ENCODE measurements at places on chromosomes 5 and 9. TPM values are rescaled to one million over a fixed set of nuclear protein-coding genes. Genes with fewer than 3 reads are reported as not detected.

DNA sequence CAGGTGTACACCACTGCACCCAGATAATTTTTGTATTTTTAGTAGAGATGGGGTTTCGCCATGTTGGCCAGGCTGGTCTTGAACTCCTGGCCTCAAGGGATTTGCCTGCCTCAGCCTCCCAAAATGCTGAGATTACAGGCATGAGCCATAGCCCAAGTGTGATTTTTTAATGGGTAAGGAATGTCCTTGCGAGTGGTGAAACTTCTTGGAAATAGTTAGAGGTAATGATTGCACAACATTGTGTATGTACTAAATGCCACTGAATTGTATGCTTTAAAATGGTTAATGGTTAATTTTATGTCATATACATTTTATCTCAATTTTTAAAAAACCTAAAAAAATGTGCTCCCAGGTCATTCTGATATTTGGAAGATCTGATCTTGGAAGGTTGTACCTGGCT, 59.9 kb upstream of the IL6ST start:
- no peaks in the 10 kb centered on the region for H3K36me3 ChIP-seq
- no peak for DNase-seq
- H3K4me1 ChIP-seq, result peaks cover 76% of the 10 kb centered on the region

DNA sequence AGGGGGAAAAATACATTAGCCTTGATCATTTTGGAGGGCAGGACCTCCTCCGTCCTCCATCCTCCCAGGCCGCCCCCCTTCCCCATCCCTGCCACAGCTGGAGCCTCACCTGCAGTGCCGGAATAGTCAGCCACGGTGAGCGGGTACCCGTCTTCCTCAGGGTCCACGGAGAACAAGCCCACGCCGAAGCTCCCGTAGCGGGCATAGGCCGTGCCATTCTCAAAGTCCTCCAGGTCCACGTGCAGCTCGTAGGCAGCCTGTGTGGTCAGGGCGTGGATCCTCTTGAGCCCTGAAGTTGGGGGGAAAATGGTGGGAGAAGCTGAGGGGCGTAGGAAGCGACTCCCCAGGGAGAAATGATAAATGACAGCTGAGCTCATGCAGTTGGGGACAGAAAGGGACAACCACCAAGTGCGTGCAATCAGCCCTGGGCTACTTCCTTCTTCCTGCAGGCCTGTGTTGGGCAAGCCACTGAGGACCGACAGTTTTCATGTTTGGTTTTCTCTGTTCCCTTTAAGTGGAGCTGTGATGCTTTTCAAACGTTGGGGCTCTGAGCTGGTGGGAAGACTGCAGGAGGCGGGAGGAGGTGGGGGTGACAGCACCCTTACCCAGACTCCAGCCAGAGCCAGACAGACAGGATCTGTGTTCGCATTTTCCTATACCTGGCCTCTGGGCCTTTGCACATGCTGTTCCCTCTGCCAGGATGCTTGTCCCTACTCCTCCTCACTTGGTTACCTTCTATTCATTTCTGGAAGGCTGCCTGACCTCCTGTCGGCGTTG, 8.7 kb upstream of the QRFP start:
- H3K4me1 ChIP-seq, result no peaks in the 10 kb centered on the region
- no peaks in the 10 kb centered on the region for H3K36me3 ChIP-seq
- peaks cover 58% of the 10 kb centered on the region for H3K27me3 ChIP-seq
- no peak for DNase-seq
- no peak overlapping the region for H3K27ac ChIP-seq

- no peaks in the 10 kb centered on the region for H3K27me3 ChIP-seq
- peak within 1 kb of the TSS; percentile 35 for H3K27ac ChIP-seq
- H3K4me3 ChIP-seq, result peak within 1 kb of the TSS; percentile 53
- DNase-seq, result no peak
- H3K4me1 ChIP-seq, result no peaks in the 10 kb centered on the region
- no peaks in the 10 kb centered on the region for H3K36me3 ChIP-seq
These were observed at the start of gene ZNF300 for GRCh38 chr5:150904479-150905311. Gene ZNF300 (minus strand): TSS chr5:150904980. CDS start chr5:150903155, 1,825 bp downstream.

- DNase-seq, result no peak
- no peaks in the 10 kb centered on the region for H3K27me3 ChIP-seq
- peaks cover 35% of the 10 kb centered on the region for H3K4me1 ChIP-seq
- H3K36me3 ChIP-seq, result peaks cover 7% of the 10 kb centered on the region
- H3K4me3 ChIP-seq, result no peak overlapping the region
- no peak overlapping the region for H3K27ac ChIP-seq
These were observed 176.3 kb downstream of the MAN2A1 start for GRCh38 chr5:109866051-109866450.

- no peaks in the 10 kb centered on the region for H3K36me3 ChIP-seq
- no peak overlapping the region for H3K4me3 ChIP-seq
- H3K27me3 ChIP-seq, result no peaks in the 10 kb centered on the region
- no peak for DNase-seq
These were observed 17.9 kb upstream of the ZSWIM6 start for GRCh38 chr5:61313960-61314681.

FRRS1L gene
- total RNA-seq, result not detected

ACTBL2 gene
- not detected for total RNA-seq

CLTB gene
- total RNA-seq, result 62.0 TPM
